ENCODE measurements at places on chromosomes 3 and 15. TPM values are rescaled to one million over a fixed set of nuclear protein-coding genes. Genes with fewer than 3 reads are reported as not detected.

The IL5RA gene
- not detected for total RNA-seq

The ZNF860 gene
- total RNA-seq: 1.3 TPM

- no peak for DNase-seq
These were observed 174.7 kb upstream of the SLC24A5 start for GRCh38 chr15:47945872-47946650.

GRCh38 chr3:52546111-52546901 is 9.9 kb downstream of the UQCC5 start:
- DNase-seq: no peak

The GUCA1C gene
- not detected for total RNA-seq

- no peak for DNase-seq
These were observed 81.7 kb upstream of the NUDT16 start for GRCh38 chr3:131299836-131300235.

The THSD4 gene
- total RNA-seq: 25.4 TPM

DNA sequence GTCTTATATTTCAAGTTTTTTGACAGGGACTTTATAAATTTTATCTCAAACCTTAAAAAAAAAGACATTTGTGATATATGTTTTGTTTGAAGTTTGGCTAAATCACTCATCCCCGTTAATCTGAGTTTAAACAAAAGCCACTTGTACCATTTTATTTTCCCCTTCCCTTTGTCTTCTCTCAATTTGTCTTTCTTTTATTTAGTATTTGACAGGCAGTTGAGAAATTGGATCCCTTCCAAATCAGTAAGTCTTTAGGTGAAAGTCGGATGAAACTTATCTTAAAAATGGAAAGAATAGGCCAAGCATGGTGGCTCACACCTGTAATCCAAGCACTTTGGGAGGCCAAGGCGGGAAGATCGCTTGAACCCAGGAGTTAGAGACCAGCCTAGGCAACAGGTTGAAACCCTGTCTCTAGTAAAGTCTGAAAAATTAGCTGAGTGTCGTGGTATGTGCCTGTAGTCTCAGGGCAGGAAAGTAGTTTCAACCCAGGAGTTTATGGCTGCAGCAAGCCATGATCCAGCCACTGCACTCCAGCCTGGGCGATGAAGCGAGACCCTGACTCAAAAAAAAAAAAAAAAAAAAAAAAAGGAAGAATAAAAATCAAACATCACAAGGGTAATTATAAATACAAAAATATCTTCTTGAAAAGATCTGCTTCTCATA is 394.6 kb upstream of the TPM1 start:
- DNase-seq: no peak

The GCSAM gene
- not detected for total RNA-seq

DNA sequence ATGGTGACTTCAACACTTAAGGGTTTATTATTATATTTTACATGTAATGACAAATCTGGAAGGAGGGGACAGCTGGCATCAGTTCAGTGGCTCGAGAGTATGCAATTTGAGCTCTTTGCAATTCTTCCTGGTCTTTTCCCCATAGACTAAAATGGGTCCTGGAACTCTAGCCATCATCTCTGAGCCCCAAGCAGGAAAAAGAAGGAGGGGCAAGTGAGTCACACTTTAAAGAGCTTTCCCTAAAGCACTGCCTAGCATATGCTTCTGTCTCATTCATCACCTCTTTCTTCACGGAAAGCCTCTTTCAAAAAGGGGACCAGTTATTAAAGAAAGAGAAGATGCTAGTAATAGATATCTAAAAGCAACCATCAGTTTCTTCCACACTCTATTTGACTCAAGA is 466.3 kb downstream of the ZIC1 start:
- DNase-seq: no peak

DNA sequence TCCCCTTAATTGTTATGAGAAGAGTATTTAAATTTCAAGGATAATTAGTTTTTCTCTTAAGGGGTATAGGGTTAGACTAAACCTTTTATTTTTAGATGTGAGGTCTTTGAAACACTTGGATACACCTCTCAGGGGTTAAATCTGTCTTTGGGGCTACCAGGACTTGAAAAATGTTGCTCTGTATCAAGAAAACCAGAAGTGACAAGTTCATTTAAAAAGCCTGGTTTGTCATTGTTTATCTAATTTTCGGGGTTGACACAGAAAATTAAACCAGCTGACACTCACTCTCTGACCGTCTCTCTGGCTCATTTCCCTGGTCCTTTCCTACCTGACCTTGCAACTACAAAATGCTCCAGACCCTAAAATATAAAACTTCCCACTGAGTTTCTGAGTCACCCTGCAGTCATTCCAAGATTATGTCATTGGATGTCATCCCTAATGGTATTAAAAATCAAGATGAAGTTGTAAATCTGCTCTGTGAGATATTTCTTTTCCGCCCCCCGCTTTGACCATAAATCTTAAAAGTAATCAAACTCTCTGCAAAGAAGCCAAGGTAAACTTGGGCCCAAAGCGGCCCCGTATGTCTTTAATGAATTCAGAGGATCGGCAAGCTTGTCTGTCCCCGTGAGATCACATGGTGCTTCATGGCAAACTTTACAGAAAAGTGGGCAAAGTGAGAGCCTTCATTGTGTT is 32.9 kb upstream of the SKOR1 start:
- no peak for DNase-seq

The ISLR gene
- 0.13 TPM for total RNA-seq

- DNase-seq: no peak
These were observed 36.0 kb downstream of the USP13 start for GRCh38 chr3:179688850-179689249.

The CYP1A2 gene
- total RNA-seq: under 0.01 TPM

DNA sequence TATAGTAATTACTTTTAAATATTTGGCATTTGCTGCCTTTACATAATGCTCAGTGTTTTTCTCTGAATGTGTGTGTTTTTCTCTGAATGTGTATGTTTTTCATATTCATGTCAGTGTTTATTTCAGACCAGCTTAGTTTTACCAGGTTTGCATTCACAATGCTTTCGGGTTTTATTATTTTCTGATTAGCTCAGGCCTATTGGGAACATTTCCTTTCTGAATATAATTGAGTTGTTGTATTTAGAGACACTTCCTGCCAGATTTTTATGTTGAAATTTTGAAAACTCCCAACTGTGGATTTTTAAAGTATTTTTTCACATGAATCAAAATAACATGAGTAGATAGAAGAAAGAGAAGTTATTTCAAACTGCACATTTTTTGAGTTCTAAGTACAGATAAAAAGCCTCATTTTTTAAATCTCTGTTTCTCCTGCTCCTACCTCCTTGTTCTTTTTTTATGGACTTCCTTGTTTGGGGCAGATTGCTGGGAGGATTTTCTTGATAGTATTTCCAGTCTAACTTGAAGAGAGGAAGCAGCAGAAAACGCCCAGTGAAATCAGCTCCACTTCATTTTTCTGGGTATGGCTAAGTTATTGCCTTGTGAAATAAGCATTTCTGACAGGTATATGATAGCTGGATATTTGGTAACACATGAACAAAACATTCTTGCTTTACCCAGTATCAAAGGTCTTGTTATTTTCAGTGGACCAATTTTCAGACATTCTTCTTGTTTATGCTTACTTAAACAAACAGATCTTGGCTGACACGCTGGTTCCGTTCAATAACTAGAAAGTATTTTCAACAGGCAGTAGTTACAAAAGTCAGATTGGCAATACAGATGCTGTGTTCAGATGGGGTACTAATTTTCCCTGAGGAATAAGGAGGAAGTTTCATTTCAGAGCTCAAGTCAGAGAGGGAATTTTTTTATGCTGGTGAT is 70.7 kb downstream of the RIOX2 start:
- DNase-seq: peak; percentile 5

The TGM4 gene
- total RNA-seq: 0.13 TPM

DNA sequence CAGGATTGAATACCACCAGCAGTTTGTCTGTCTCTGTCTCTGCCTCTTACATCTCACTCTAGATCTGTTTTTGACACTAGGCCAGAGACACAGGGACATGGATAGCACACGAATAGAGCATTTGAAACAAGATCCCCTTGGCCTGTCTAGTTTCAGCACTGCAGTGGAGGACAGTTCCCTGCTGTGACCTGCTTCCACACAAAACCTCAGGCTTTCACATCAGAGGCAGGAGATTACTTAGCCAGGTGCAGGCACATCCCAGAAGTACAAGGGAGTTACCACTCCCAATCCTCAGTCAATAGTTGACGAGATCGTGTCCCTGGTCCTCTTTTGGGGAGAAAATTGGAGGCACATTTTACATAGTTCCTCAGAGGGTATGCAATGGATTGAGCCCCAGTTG is 34.0 kb upstream of the CCK start:
- peak; percentile 47 for DNase-seq

DNA sequence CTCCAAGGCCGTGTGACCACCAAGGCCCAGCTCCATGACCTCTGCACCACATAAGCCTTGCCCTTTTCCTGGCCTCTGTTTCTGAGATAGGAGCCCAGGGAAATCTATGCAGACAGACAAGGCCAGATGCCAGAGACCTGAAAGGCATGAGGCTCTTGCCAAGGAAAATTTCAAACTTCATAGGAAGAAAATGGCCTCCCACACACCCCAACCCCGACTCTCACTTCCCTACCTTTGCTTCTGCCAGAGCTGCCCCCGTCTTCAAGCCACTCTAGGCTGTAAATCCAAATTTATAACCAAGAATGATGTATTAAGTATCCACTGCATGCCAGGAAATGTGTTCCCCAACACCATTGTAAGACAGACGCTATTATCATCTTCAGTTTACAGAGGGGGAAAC is 65.5 kb upstream of the HRH1 start:
- DNase-seq: no peak

DNA sequence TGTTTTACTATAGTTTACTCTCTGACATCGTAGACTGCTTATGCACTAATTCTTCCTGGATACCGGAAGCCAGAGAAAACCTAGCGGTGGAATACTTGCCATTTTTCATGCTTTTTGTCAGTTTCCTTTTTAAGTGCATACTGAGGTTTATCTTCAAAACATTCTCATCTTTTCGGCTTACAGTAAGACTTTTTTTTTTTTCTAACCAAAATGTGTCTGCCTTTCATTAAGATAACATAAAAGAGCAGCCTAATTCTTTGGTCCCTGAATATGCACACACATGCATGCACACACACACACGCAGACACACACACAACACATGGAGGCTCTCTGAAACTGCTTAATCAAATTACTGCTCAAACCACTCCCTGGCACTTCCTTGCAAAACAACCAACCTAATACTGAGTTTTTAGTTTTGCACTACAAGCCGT is 1.3 kb downstream of the ZNF445 start:
- no peak for DNase-seq

- DNase-seq: peak; percentile 87
These were observed 85.2 kb upstream of the PPIB start for GRCh38 chr15:64247906-64248541.

GRCh38 chr15:77864211-77865105 is 213.1 kb downstream of the TBC1D2B start:
- DNase-seq: no peak

- peak; percentile 40 for DNase-seq
These were observed 181.5 kb upstream of the ICE2 start for GRCh38 chr15:60660290-60661051.

DNA sequence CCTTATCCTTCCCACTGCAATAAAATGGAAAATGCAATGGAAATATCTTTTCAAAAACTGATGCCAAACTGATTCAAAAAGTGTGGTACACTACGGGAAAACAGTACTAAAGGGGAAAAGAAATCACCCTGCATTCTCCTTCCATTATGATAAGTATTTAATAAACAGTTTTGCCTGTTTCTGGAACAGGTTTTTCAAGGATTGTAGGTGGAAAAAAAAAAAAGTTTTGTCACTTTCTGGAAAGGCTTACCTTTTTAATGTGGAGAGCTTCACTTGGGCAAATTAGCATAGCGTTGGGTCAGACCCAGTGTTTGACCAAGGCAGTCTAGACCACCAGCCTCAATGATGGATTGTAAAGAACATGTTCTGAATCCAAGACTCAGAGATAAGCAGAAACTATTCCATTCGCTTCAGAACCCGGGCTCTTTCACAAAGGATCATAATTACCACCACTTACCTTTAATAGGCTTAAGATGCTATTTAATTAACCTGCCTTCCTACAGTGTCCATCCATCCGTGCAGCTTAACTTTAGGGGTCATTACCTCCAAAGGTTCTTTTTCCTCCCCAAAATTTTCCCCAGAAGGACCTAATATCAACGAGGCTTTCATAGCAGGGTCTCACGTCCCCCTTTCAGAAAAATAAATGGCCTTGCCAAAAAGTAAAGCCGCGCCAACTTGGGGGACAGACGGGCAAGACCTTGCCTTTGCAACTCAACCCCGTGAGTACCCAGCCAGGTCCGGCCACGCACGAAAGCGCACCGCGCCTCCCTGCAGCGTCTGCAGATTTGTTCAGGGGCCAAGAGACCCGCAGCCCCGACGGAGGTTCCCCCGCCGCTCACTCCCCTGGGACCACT is 1.0 kb downstream of the DCBLD2 start:
- no peak for DNase-seq

- DNase-seq: no peak
These were observed 108.2 kb downstream of the THSD4 start for GRCh38 chr15:71223516-71223915.

- DNase-seq: peak; percentile 36
These were observed 70.8 kb downstream of the SEC22A start for GRCh38 chr3:123272547-123272946.

- no peak for DNase-seq
These were observed 86.8 kb upstream of the CADPS start for GRCh38 chr3:62961874-62962556.

- DNase-seq: no peak
These were observed 903.7 kb downstream of the EPHA3 start for GRCh38 chr3:90011131-90011530.

The NOX5 gene
- total RNA-seq: not detected

The ATP11B gene
- total RNA-seq: 92.8 TPM

The LEKR1 gene
- 0.26 TPM for total RNA-seq

- DNase-seq: no peak
These were observed 41.6 kb downstream of the FBN1 start for GRCh38 chr15:48603922-48604321.

DNA sequence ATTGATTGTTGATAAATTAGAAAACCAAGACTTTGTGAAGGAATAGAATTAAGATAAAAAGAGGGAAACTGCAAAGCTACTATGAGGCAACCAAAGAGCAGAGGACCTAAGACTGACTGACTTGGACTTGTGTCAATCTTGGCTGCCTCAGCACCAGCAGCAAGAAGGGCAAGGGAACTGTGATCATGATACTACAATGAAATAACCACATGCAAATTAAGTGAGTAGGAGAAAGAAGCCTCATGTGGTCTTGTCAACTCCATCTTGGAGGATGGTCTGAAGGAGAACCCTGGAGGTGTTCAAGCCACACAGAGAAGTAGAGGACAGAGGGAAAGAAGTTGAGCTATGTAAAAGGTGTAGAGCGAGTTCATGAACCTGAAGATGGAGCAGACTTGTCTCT is 47.3 kb upstream of the THRB start:
- DNase-seq: no peak

- DNase-seq: no peak
These were observed 10.1 kb upstream of the STRIT1 start for GRCh38 chr3:155303540-155304097.

DNA sequence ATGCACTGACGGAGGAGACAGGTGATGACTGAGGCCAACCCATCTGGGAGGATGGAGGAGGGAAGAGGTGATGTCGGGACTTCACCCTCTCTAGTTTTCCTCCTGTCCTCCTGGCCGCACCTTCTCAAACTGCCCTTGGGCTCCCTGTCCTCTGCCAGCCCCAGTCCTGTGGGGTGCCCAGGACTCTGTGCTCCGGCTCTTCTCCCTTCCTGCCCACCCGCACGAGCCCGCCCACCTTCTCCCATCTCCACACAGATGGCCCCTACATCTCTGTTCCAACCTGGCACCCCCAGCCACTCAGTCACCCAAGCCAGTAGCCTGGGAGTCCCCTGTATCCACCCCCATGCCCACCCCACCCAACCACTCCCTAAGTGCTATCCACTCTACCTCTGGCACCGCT is 206.7 kb upstream of the LINGO1 start:
- DNase-seq: no peak

The STIMATE gene
- 8.0 TPM for total RNA-seq

The POPDC2 gene
- total RNA-seq: 0.76 TPM

The PML gene
- total RNA-seq: 28.9 TPM
